ENCODE measurements at places on chromosomes 2 and 18.
A peak's percentile ranks its signal among the peaks of the same experiment; 100 is the strongest.

GRCh38 chr18:3234457-3234856, 13.1 kb upstream of the MYL12A start:
- DNase-seq: no peak

DNA sequence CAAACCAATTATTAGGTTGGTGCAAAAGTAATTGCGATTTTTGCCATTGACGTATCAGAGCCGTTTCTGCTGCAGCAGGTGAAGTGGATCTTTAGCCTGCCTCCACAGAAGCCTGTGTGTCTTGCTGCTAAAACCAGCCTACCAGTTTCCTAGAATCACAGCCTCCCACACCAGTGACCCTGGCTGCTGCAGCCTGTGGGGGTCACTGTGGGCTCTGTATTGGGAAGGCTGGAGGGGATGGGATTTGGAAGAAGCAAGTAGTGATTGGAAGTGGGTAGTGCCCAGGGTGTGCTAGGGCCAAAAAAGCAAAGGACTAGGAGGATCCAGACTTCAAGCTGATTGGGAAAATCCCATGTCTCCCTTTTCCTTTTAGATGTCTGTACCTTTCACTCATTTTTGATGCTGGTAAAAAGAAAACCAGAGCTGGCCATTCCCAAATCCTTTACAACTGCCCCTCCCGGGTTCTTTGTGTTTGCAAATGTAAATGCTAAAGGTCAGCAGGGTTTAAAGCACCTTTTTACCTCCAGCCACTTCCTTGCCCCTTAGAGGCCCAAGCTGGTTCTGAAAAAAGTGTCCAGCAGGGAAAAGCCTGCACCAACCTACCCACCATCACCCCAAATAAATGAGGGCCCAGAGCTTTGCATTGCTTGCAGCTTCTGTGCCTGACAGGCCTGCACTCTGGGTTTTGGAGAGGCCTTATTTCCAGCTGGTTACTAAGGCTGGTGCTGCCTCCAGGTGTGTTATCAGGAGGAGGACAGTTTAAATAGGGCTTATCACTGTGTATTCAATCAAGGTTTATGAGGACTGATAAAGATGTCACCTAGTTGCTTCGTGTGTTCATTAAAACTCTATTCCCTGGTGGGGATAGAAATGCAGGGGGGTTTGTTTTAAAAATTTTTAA, 172.0 kb downstream of the MIB1 start:
- DNase-seq: no peak

DNA sequence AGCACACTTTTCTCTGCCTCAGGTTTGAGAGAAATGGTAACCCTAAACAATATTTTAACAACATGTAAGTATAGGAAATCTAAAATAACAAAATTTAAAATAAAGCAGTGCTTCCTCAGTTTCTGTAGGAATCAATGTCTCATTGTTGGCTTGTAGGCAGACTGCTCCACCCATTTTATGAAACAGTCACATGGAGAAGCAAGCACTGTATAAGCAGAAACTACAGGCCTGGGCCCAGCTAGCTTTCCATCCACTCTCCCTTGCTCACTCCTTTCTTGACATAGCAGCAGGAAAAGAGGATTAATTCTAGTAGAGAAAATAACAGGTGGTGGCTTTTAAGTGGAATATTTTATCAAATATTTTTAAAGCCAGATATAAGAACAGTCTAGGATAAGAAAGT, 97.2 kb downstream of the PLEKHM3 start:
- DNase-seq: no peak

GRCh38 chr2:167212014-167212648, 323.9 kb downstream of the XIRP2 start:
- peak; percentile 57 for DNase-seq

DNA sequence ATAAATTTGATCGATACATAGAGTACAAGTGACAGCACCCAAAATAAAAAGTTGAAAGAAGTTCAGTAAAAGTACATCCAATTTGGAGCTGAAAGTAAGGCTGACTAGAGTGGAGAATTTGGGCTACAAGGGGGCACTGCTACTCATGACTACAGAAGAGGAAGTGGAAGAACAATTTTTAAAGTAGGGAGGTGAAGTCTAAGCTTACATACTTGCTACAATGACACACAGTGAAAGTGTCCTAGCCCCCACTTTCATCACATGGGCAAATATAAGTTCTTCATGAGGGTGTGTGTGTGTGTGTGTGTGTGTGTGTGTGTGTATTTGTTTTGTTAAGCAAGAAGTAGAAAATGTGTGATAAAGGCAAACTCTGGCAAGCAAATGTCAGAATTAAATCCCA, 45.7 kb downstream of the MAP3K2 start:
- DNase-seq: no peak

- DNase-seq: no peak
These were observed 399.3 kb downstream of the LRATD1 start for GRCh38 chr2:15031745-15032240.

- DNase-seq: no peak
These were observed 12.4 kb downstream of the GALNT5 start for GRCh38 chr2:157269922-157270321.

DNA sequence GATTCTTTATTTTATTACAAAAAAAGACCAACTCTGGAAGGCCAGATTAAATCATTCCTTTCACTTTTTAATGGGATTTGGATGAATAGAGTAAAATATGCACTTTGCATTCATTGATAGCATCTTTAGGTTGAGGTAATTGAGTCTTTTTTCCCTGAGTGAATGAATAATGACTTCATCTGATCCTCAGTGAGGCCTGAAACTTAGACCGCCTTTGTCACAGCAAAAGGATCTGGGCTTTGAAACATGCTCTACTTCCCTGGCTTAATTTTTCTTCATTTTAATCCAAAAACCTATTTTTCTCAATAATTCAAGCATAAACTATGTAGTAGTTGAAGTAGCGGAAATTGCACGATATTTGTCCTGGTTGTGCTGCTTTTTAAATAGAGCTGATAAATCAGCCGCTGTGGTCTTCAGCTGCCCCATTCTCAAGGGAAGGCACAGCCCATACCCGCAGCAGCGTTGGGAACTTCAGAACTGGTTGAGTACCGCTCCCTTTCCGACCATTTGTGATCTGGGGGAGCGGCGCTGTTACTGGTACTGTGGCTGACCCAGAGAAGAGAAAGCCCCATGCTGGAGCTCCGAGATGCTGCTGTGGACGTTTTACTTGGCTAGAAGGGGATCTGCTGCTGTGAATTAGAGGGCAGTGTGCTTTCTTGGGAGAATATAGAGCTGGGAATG, 145.3 kb upstream of the NFATC1 start:
- DNase-seq: no peak

- DNase-seq: no peak
These were observed 163.7 kb downstream of the CTIF start for GRCh38 chr18:48702346-48703027.

DNA sequence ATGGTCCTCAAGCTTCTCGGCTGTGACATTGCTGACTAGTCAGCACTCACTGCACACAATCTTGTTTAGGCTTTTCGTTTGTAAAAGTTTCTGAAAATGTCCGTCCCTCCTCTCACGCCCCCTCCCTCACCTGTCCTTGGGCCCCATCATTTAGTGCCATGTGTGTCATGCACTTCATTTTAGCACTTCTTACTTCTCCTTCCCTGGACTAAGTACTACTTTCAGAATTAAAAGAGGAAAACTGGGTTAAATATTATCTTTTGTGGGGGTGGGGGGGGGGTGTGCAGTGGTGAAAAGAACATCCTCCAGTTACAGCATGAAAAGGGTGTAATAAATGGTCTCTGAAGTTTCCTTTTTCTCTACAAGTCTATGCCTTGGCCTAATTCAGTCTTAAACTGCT, 182.0 kb upstream of the SP5 start:
- no peak for DNase-seq

DNA sequence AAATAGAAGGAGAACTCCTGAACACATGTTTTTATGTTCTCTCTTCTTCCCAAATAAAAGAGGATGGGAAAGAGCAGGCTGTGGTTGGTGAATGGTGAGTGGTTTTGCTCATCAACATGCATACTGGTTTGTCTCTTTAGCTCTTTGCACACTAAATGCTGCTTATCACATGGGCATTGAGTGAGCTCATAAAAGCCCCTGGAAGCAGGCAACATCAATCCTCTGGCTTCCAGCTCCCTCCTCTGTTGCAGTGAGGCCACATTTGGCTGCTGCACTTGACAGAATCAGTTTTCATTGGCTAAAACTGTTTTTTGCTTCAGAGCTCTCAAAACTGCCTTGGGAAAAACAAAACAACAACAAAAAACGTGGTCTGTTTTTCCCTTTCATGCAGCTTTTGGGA, 1308.2 kb upstream of the NRXN1 start:
- DNase-seq: no peak
